ENCODE measurements at places on chromosomes 2 and 18.

GRCh38 chr2:5911718-5912117, 219.5 kb downstream of the SOX11 start:
- DNase-seq, result no peak

DNA sequence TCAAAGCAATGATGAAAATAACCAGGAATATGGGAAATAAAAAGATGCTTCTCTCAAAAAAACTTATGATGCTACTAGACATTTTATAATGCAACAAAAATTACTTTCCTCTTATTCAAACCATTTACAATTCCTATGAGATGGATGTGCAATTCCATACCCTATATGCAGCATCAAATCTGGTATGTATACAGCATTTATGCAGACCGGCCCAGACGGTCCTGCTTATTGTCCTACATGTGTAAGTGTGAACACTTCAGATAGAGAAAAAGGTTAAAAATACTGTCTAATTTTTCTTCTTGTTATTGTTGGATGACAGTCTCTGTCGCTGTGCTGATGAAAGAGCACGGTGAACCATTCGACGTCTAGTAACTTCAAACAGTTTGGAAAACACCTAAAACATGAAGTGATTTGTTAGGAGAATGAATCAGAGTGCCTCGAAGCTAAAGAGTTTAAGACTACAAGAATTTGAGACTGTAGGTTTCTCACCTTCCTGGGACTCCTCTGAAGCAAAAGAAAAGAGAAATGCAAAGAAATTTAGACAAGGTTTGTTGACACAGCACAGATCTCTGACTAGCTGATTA, 80.8 kb downstream of the ATL2 start:
- DNase-seq, result no peak

GRCh38 chr2:31950946-31951562, 59.8 kb downstream of the MEMO1 start:
- no peak for DNase-seq

DNA sequence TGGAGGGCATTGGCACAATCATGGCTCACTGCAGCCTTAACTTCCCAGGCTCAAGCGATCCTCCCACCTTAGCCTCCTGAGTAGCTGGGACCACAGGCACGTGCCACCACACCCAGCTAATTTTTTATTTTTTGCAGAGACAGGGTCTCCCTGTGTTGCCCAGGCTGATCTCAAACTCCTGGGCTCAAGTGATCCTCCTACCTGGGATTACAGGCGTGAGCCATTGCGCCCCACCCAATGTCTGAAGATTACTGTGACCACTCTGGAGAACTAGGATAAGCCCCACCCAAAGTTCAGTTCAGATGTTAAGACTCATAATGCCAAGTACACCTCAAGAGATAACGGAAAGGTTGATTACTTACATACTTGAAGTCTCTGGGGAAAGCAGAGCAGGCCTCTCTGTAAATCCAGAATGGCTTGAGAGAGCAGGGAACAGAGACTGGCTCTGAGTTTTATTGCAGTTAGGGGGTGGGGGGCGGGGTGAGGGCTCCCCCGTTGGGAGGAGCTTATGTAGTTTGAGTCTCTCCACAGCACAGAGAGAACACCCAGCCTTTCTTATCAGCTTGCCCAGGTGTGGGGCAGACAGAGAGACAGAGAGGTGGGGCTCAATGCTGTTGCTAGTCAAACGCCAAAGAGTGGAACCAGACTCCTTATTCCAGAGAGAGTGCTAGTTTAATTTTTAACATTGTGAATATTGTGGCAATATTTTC, 26.5 kb upstream of the ERICH2 start:
- DNase-seq, result no peak

DNA sequence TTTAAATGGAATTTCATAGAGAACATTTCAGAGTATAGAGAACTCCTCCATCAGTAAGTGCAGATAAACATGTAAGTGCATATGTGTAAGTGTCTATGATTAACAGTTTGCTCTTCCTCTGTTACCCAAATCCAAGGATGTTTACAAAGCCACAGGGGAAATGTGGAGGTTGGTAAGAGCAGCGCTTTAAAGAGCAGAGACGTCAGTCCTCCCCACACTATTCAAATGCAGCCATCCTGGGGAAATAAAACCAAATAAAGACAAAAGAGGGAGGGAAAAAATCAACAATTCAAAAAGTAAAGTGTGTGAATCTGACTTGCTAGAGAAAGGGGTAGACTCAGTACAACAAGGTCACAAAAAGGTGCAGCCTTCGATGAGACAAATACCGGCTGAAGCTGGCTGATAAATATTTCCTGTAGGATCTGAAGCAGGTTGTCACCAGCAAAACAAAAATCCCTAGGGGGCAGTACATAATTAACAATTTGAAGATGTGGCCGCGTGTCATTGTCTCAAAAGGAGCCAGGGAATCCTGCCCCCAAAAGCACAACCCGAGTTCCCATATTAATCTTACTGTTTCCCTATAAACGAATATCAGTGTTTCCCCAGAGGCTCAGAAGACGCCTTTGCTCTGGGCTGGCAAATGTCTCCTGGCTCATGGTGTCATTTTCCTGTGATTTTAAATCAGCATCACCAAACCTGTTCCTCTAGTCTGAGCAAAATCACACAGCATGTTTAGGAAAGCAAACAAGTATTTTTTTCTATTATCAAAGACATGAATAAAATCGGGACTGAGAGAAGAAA, 216.5 kb downstream of the CDCA7 start:
- peak; percentile 55 for DNase-seq

- no peak for DNase-seq
These were observed 793.0 kb upstream of the ACVR2A start for GRCh38 chr2:147051814-147052213.

- no peak for DNase-seq
These were observed 477.3 kb downstream of the DCDC2C start for GRCh38 chr2:4180631-4181030.

- DNase-seq, result no peak
These were observed 266.9 kb downstream of the DYSF start for GRCh38 chr2:71720283-71720560.

GRCh38 chr2:19288291-19288690, 70.1 kb downstream of the OSR1 start:
- no peak for DNase-seq

GRCh38 chr18:56913941-56914340, 232.9 kb upstream of the BOD1L2 start:
- DNase-seq, result no peak

- DNase-seq, result no peak
These were observed 6.7 kb upstream of the QPCT start for GRCh38 chr2:37337620-37338280.

DNA sequence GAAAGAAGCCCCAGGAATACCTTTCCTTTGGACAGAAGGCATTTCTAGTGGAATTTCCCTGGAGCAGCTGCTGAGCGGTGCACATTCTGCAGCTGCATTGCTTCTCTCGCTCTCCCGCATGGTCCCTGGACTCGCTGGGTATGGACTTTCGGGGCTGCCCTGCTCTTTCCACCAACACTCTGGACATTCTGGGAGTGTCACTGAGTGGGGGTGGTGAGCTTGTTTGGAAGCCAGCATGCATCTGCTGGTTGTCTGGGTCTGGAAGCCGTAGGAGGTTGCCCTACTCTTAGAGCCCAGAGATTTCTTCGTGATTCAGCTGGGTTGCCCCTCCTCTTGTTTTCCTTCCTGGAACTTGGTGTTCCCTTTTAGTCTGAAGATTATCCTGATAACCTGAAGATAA, 52.6 kb downstream of the TWIST2 start:
- DNase-seq, result no peak

DNA sequence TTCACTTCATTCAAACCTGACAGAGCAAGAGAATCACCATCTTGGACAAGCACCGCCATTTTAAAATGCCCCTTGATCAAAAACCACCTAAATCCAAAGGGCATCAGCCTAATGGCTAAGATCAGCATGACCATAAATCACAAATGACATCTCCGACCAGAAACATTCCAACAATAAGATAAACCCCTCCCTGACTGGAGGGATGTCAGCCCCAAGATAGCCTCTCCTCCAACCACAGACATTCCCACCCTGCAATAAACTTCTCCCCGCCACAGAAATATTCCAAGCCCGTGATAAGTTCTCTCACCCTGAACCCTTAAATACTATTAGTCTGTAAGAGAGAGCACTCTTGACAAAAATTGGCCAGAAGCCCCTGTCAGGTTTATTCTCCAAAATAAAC, 21.6 kb upstream of the LYPD1 start:
- no peak for DNase-seq

- DNase-seq, result peak; percentile 50
These were observed 31.0 kb downstream of the RALB start for GRCh38 chr2:120283649-120284048.

GRCh38 chr18:2417861-2418610, 153.3 kb downstream of the METTL4 start:
- DNase-seq, result peak; percentile 56

GRCh38 chr2:22885245-22885644, 499.7 kb upstream of the KLHL29 start:
- no peak for DNase-seq

DNA sequence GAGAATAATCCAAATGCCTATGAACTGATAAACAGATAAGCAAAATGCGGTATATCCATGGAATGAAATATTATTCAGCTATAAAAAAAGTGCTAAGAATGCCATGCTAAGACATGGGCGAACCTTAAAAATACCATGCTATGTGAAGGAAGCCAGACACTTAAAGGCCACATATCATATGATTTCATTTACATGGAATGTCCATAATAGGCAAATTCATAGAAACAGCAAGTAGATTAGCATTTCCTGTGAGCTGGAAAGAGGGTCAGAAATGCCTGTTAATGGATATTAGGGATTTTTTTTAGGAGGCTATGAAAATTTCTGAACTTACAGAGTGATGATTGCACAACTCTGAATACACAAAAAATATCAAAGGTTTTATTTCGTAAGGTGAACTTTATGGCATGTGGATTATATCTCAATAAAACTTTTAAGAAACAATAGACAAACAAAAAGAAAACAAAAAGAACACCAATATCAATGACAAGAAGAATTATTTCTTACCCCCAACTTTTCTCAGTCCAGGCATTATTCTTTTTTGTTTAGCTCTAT, 1207.7 kb downstream of the SUCLG1 start:
- DNase-seq, result no peak

DNA sequence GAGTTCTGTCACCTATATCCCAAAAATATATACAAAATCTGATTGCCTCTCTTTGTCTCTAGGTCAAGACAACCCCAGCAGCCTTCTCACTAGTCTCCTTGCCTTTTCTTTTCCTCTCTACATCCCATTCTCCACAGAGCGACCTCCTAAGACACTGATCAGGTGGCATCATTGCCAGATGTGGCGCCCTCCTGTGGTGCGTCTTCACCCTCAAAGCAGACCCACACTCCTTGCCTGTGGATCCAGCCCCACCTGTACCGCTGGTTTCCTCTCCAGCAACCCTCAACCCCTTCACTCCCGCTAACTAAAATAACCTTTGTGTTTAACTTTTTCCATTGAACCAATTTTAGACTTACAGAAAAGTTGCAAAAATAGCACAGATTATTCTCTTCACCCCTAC, 273.3 kb downstream of the GLI2 start:
- no peak for DNase-seq

GRCh38 chr18:35605686-35606417, 24.3 kb downstream of the GALNT1 start:
- DNase-seq, result peak; percentile 27

- DNase-seq, result no peak
These were observed 52.7 kb downstream of the TET3 start for GRCh38 chr2:74037379-74037860.

GRCh38 chr2:42223855-42224268, 54.7 kb downstream of the EML4 start:
- DNase-seq, result peak; percentile 28

DNA sequence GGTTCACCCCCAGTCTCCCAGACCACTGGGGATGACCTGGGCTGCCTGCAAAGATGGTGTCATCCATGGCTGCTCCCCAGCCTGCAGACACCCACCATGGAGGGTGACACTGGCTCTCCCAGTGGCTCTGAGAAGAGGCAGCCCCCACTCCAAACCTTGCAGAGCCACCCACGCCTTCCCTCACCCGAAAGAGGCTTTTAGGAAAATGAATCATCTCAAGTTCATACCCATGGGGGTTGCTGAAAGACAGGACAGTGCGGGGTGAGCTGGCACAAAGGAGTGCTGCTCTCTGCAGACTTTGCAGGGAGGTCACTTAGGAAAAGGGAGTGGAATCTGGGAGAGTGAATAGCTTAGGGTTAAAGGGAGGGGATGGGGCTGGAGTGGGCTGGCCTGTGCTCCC, 36.4 kb downstream of the MPHOSPH10 start:
- DNase-seq, result no peak

GRCh38 chr2:201994973-201995638, 38.5 kb upstream of the FZD7 start:
- no peak for DNase-seq

DNA sequence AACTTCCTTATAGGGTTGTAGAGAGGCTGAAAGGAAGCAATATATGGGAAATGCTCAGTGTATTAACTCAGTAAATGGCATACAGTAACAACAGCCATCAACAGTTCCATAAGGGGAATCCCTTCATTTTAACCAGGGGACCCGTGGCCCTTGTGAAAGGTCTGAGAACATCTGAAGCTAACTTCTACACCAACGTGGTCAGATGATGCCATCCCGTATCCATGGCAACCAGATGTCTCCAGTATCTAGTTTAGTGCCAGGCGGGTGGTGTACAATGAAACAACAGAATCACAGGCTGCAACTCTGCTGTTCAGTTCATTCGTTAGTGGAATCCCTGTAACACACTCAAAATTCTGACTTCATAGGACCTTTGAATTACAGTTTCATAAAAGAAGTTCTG, 162.3 kb downstream of the TGIF1 start:
- no peak for DNase-seq

DNA sequence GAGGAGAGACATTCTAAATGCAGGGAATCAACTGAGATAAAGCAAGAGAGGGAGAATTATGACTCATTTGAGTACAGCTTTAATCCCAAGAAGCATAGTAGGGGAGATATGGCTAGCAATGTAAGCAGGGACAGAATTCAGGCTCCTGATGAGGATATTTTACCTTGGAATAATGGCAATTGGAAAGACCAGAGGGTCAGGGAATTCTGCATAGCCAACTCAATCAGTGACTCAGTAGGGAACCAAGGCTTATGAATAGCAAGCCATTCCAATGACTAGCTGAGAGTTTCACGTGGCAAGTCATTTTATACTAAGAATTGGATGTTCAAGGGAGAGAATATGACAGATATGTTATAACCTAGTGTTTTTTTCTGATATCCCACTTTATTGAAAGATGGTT, 563.8 kb upstream of the NETO1 start:
- peak; percentile 15 for DNase-seq

- DNase-seq, result no peak
These were observed 166.3 kb upstream of the SERTAD2 start for GRCh38 chr2:64819774-64820688.

DNA sequence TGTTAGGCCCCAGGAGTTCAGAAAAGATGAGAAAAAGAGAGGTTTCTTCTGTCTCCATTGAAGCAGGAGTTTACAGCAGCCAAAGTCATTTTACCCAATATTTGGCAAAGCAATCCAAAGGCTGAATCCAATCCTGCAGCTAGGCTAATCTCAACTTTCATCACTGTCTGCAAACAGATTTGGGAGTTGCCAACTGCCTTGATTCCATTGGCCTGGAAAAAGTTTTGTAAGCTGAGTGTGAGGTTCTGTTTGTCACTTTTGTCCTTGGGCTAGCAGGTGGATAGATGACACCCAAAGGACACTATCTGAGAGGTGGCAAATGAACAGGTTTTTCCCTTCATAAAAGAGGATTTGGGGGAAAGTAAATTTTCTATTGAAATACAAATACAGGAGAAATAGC, 56.6 kb upstream of the SETBP1 start:
- DNase-seq, result no peak

GRCh38 chr18:48772457-48772856, 178.3 kb downstream of the SMAD7 start:
- DNase-seq, result no peak

Measured in astrocyte of the spinal cord (primary cell).